ENCODE measurements at places on chromosomes 1 and 21.

DNA sequence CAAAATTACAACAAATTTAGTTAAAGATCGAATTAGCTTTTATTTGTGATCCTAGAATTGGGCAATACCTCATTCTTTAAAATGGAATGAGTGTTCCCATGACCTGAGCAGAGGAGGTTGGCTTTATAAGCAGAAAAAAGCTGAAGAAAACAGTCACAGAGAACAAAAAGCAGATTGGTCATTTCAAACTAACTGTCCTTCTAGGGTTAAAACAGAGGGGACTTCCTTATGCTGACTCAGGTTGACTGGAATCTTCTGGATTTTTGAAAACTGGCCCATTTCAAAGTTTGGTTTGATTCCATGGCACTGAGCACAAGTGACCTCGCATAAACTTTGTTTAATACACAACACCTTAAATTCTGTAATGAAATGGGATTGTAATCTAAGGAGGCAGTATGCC, 17.6 kb downstream of the NFASC start:
- DNase-seq, result no peak

GRCh38 chr21:44285138-44285992, at the start of gene AIRE:
Gene AIRE (plus strand): TSS chr21:44285876. CDS start chr21:44286007, 131 bp downstream.
- no peak for DNase-seq

- DNase-seq, result no peak
These were observed 9.4 kb downstream of the ZC3H12A start for GRCh38 chr1:37483785-37484184.

GRCh38 chr1:79554688-79555087, 548.2 kb upstream of the ADGRL4 start:
- no peak for DNase-seq

DNA sequence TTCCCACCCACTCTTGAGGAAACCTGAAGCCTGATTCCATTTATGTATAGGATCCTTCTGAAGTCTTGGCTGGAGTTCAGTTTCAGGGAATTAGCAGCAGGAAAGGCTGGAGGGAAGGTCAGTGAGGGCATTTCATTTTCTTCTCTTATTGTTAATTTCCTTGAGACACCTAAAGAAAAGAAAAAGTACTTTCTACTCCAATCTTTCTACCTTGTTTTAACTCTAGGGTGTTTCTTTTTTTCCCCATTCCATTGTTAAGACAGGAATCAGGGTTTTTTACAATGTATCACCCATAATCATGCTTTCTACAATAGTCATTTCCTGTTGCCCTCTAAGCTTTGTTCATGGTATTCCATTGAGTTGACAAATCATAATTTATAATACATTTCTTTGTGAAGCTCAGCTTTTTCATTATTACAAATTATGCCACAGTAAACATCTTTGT, 27.4 kb downstream of the SNRPE start:
- no peak for DNase-seq

- no peak for DNase-seq
These were observed 34.0 kb upstream of the SLAMF9 start for GRCh38 chr1:159988006-159988405.

DNA sequence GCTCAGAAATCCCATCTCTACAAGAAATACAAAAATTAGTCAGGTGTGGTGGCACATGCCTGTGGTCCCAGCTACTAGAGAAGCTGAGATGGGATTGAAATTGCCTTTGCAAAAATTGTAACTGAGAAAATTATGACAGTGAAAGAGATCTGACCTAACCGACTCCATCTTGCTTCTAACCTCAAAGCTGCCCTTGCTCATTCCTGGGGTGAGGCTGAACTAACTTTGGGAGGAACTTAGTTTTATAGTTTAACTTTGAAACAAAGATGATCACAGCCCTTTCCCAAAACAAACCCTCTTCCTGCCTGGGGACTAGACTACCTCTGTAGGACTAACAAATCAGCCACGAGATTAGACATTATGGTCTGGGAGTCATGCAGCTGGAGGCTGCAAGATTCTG, 33.8 kb upstream of the ERO1B start:
- peak; percentile 55 for DNase-seq

DNA sequence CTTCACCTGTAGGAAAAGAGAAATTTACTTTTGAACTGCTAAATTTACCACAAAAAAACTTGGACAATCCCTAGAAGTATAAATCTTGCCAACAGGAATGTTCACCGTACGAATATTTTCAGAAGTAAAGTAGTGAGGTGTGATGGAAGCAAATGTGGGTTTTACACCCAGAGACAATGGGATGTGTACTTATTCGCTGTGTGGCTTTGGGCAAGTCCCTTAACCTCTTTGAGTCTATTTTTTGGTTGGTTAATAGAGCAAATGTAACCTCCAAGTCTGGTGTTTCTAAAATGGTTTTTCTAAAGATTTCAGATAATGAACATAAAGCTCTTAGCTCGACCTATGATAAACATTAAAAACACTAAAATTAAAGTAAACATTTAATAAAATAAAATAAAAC, 51.2 kb downstream of the TPR start:
- no peak for DNase-seq

DNA sequence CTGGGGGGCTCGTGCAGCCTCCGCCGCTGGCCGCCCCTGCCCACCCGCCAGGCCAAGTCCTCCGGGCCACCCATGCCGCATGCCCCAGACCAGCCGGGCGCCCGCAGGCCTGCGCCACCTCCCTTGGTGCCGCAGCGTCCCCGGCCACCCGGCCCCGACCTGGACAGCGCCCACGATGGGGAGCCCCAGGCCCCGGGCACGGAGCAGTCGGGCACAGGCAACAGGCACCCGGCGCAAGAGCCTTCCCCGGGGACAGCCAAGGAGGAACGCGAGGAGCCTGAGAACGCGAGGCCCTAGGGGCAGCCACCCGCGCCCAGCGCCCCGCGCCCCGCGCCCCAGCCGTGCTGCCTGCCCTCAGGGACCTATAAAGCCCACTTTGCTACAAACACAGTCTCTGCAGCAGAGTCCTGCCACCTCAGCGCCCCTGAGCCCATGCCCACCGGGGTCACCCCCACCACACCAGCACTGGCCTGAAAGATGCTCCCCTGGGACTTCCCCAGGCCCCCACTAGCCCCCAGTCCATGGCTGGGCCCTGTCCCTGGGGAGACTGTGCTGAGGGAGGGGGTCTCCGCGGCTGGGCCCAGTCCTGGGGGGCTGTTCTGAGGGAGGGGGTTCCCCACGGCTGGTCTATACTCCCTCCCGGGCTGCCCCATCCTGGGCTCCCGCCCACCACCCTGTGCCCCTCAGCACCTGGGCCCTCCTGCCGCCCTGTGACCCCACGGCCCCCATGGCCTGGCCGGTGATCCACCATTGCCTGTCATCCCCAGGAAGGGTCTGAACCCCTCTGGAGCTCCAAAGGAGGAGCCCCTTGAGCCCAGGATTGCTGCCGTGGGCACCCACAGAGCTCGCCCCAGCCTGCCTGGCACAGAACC, 8.6 kb downstream of the TNFRSF18 start:
- DNase-seq, result no peak

- peak; percentile 78 for DNase-seq
These were observed at the start of gene METTL25B for GRCh38 chr1:156727926-156728598. Gene METTL25B (plus strand): TSS chr1:156728469. CDS start chr1:156729105, 636 bp downstream.

- DNase-seq, result no peak
These were observed 57.0 kb upstream of the RGS7 start for GRCh38 chr1:241413974-241414373.

GRCh38 chr1:115650961-115651360, 9.2 kb downstream of the VANGL1 start:
- no peak for DNase-seq

GRCh38 chr1:207698822-207699483, 52.9 kb upstream of the CD46 start:
- DNase-seq, result peak; percentile 32

DNA sequence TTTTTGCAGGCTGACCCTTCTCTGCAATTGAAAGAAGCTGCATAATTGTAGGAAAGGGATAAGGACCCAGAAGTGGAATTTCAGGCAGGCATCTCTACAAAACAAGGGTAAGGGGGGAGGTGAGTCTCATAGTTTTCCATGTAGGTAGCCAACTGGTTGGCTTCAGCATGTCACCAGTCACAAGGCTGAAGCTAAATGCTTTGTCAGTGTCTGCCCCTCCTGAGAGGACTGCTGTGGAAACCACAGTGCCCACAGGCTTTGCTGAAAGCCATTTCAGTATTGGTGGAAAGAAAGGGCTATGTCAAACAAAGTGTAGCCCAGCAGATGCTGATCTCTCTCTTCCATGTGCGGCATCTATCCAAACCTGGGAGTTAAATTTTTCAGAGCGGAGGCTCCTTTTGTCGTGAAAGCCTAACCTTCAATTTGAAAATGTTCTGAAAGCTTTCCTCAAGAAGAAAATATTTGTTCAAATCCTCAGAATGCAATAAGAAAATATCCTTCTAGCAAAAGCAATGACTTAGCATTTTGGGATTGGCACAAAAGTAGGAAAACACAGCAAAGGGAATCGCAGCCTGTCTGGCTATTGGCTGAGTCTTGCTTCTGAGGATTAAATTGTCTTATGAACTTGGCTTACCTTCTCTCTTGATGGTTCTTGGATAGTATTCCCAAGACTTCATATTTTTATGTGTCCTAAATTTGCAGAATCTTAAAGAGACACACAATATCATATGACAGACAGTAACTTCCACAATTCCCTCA, 591.7 kb downstream of the PLPP3 start:
- DNase-seq, result no peak

GRCh38 chr1:42335809-42336518, 929 bp upstream of the FOXJ3 start:
- no peak for DNase-seq

Data from MV-4-11 (cell line).